Progenitor cell of endocrine pancreas (in vitro differentiated cells): ENCODE measurements at places on chromosomes 5 and 9.

- DNase-seq, result no peak
These were observed 2.2 kb upstream of the DPP7 start for GRCh38 chr9:137116728-137117127.

GRCh38 chr5:1448511-1449011 is 3.3 kb upstream of the SLC6A3 start:
- no peak for DNase-seq

DNA sequence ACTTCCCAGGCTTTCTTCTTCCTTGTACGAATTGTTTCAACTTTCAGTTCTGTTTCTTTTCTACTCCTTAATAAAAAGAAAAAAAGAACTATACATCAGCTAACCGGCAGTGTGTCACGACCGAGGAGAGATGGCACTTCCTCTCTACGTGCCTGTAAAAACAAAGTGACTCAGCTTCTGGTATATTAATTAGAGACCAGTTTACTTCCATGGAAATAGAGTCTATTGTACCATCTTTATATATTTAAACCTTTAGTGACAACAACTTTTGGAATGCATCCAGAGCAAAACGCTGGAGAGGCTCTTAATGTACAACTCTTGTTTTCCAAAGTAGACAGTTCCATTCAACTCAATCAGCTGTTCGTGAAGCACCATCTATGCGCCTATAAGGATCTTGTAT is 94.5 kb upstream of the LIFR start:
- DNase-seq, result no peak

DNA sequence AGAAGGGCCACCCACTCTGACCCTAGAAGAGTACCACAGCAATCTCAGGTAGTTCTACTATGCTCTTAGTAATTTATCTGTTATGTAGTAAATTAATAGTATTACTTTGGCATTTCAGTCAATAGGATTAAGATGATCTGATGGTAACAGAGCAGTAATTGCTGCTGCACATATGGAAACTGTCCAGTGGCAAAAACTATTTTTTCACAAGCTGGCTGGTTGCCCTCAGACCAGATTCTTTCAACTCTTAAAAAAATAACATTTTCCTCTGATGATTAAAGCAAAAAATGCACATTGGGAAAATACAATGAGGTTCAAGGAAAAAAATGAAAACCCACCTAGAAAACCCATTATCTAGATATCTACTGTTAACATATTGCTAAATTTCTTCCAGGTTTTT is 19.7 kb downstream of the GLRA1 start:
- DNase-seq, result no peak

- DNase-seq, result no peak
These were observed 211.5 kb downstream of the PAPPA start for GRCh38 chr9:116365056-116365471.

DNA sequence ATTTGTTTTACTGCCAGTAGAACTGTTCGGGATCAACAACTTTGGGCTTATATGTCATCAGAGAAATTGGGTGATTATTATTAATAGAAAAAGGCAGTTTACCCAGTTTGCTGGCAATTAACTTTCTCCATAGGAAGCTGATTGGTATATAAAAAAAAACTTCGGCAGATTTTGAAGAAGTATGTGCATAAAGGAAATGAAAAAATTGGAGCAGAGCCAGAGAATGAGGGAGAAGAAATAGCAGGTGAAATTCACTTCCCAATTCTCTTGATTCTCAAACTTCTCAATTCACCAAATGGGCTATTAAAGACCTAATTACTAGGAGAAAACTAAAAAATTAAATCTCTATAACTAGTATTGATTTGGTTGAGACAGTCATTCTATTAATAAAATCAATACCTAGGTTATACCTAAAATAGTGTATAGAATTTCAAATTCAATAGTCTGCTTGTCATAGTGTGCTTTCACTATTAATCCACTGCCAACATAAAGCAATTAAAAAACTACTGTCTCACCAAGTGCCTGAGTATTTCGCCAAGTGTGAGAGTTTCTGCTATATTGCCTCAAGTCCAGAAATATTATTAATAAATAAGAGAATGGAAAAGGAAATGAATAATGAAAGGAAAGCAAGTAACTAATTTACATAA is 47.5 kb downstream of the STX17 start:
- no peak for DNase-seq

DNA sequence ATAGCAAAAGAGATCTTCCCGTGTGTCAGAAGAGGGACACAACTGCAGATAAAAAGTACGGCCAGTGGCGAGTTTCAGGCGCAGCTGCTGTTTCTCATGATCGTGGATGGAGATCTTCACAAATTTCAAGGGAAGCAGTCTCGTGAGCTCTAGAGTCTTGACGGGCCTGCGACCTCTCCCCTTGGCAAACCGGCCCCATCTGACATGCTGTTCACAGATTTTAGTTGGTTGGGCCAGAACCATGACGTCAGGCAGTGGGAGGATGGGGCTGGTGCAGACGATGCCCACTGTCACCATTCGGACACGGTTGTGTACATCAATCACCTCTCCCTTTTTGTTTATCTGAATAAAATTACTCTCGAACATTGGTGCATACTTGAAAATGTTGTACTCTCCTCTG is 396 bp downstream of the GARIN3 start:
- no peak for DNase-seq

DNA sequence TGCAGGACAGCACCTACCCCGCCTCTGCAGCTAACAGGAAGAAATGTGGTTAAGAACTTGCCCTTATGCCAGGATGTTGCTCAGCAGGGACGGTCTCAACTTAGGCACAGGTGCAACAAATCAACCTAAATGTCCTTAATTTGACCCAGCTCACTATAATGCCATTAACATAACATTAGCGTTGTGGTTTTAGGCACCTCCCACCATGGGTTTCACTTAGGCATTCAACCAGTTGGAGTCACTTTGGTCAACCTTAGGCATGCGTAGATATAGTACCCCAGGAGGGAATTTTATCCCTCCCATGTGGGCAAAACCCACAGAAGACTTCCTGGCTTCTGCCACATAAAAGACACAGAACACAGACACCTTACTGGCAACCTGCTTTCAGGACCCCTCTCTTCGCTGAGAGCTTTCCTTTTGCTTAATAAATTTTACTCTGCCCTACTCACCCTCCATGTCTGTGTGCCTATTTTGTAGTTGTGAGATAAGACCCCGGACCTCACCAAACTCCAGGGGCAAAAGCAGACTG is 8.7 kb upstream of the ERAP1 start:
- no peak for DNase-seq

- peak; percentile 38 for DNase-seq
These were observed 160.0 kb downstream of the RMI1 start for GRCh38 chr9:84140535-84141101.

DNA sequence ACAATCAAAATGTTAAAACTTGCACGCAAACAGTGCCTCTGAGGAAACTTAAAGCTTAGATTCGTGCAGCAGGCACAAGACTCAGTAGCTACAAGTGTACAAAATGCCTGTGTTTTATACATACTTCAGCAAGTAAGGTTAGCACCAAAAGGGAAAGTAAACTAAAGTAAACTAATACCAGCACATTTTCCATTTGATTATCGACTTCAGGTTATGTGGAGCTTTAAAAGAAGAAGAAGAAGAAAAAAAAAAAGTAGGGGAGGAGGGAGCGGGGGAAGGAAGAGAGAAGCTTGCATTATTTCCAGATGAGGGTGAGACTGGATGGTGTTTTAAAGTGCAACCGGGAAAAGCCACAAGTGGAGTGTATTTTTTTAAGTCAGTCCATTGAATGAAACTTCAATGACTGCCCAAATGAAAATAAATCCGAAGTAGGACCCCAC is 596 bp upstream of the ADAMTS6 start:
- DNase-seq, result no peak

- DNase-seq, result no peak
These were observed 175.3 kb downstream of the ARL15 start for GRCh38 chr5:54135042-54135441.

GRCh38 chr9:20405616-20406015 is 216.7 kb downstream of the MLLT3 start:
- no peak for DNase-seq

- DNase-seq, result no peak
These were observed 176.4 kb downstream of the AUH start for GRCh38 chr9:91185193-91185886.

GRCh38 chr9:108264093-108264492 is 591.7 kb downstream of the ACTL7B start:
- DNase-seq, result no peak

- no peak for DNase-seq
These were observed 18.2 kb upstream of the MGAT1 start for GRCh38 chr5:180820788-180821321.

GRCh38 chr5:181114844-181115778 is 15.9 kb downstream of the OR2V1 start:
- DNase-seq, result no peak

GRCh38 chr9:73199886-73200285 is 48.2 kb downstream of the ANXA1 start:
- DNase-seq, result no peak

DNA sequence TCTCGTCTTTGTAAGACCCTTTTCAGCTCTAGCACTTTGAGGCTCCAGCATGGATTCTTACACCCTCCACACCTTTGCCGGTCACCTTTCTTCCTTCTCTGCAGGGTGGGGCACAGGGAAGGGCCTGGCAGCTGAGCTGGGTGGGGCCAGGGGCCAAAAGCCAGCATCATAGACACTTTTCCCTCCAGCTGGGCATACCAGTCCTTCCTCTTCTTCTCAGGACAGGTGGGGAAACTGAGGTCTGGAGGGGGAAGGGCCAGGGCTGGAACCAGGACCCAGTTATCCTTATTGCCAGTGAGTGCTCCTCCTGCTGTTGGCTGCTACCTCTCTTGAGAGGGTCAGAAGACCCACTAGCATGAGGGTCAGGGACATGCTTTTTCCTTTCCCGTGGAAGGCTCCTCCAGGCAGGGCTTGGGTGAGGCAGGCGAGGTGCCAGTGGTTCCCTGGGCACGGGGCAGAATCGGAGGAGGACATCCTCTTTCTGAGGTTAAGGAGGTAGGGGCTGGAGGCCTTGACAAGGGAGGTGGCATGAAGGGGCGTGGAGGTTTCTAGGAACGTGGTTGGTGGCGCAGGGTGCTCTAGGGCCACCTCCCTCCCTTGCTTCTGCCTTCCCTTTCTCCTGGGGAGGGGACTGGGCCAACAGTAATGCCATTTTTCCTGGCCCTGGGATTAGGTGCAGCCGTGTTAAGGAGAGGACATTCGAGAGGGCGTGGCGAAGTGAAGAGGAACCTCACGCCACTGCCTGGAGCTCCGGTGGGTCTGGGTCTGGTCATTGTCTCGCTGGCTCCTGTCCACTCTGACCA is at the start of gene NDST1:
NDST1 (plus strand) TSS at position 658 of the 803 bp plus-strand sequence. CDS start 13,124 bp downstream, outside the sequence.
- no peak for DNase-seq

DNA sequence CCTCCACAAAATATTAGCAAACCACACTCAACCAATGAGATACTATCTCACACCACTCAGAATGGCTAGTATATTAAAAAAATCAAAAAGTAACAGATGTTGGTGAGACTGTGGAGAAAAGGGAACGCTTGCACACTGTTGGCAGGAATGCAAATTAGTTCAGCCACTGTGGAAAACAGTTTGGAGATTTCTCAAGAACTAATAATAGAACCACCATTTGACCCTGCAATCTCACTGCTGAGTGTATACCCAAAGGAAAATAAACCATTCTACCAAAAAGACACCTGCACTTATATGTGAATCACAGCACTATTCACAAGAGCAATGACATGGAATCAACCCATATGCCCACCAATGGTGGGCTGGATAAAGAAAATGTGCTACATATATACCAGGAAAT is 393.5 kb downstream of the PDE4D start:
- DNase-seq, result no peak

DNA sequence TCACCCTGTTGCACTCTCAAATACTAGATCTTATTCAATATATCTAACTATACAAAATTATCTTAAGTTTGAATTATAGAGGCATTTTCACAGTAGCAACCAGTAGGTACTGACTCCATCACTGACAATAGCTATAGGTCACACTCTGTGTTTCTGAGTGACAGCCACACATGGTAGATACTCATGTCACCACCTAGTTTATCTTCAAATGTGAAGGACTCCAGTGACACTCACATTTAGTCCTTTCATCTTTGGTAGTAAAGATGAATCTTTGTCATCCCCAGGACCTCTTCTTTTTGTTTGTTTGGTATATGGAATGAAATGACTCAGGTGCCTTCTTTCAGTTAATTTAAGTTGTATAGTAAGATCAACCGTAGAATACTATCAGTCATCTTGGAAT is 102.5 kb upstream of the DHFR start:
- no peak for DNase-seq

DNA sequence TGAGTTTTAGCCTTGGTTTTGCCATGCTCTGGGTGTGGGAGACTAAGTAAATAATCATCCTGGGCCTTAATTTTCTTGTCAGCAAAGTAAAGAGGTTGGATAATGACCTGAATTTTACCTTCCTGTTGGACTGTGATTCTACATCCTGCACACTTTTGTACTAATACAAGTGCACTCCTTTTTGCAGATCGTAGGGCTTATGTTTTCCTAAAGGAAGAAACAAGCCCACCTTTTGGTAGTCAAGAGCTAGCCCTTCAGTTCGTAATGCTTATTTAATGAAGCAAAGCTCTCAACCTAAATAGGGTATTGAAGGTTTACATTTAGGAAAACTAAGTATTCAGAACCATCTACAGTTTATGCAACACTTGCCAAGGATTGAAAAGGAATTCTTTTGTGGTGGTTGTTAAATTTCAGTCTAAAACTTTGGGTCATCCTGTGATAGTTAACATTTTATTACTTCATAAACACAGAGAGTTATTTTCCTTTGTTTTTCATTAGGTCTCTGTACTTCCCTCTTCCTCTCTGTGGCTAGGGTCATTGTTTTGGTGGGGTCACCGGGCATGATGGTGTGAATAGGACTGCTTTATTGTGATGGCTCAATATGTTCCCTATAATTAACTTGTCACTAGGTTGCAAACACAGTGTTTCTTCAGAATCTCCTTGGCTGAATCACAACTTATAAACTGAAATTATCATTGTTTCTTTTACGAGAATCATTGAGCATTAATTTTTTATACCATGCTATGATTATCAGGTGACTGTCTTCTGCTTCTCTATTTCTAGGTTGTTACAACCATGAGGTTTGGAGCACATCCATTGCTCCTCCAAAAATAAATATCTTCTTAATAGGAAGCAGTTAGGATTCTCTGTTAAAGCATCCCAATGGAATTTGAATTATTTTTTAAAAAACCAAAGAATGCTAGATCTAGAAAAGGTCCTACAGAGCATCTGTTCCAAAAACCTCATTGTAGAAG is 28.5 kb downstream of the SPINK5 start:
- DNase-seq, result no peak

- DNase-seq, result no peak
These were observed 5.6 kb upstream of the SPDL1 start for GRCh38 chr5:169577951-169578350.

- DNase-seq, result no peak
These were observed 446.5 kb downstream of the TLE1 start for GRCh38 chr9:81242866-81243265.

DNA sequence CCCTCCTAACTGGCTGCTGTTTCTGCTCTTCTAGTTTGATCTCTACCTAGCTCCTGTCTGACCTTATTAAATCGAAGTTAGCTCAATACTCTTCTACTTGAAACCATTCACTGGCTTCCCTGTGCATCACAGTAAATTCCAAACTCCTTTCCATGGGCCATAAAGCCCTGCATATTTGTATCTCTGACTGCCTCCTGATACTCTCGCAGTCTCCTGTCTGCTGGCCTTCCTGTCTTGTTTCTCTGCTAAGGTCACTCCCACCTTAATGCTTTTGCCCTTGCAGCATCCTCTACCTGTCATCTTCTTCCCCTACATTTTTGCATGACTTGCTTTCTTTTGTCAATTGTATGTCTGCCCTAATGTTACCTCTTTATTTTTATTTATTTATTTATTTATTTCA is 44.8 kb downstream of the SNCAIP start:
- no peak for DNase-seq
